NCI-H1436 treated with DMSO at 0.1 percent for 48 hours (cell line): ENCODE measurements at places on chromosomes 1 and 21.

DNA sequence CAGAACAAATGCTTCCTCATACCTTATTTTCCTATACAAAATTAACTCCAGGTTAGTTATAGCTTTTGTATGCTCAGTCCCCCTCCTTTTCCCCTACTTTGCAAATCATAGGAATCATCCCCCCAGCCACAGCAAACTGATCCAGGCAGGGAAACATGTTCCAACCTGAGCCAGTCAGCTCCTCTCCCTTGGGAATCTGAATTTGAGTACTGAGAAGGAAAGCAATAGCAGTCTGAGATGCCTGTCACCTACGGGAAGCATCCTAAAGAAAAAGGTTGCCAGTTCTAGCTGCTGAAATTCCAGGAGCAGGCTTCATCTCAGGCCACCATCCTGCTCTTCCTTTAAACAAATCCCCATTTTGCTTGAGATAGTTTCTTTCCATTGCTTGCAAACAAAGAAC, 6.9 kb downstream of the ADSS2 start:
- DNase-seq = peak; percentile 30

DNA sequence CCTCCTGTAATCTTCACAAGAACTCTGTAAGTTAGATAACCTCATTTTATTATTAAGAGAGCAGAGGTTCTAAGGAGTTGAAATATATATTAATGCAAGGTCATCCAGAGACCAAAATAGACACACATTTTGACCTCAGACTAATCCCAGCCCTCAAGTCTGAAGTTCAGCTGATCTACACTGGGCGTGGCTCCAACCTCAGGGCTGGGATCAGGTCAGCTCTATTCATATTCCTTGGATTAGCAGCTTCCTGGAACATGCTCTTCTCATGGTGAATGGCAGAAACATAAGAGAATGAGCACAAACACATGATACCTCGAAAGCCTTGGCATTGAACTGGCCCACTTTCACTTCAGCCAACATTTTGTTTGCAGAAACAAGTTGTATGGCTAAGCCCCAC, 200.8 kb upstream of the ST6GALNAC5 start:
- no peak for DNase-seq

GRCh38 chr21:35748678-35749314, 311.5 kb downstream of the SETD4 start:
- DNase-seq = no peak

GRCh38 chr1:2350911-2351655, 40.3 kb downstream of the MORN1 start:
- DNase-seq = no peak

DNA sequence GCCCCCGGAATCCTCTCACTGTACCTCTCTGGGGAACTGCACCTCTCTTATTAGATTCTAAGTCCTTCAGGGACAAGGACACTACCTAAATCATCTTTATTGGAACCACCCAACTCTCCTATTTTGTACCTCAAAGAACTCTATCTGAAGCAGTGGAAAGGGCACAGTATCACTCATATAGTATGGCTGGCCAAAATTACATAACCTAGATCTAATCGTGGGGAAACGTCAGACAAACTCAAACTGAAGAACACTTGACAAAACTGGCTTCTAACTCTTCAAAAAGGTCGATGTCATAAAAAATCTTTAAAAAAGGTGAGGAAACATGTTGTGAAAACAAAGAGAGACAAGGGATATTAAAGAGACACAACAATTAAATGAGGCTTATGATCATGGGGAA, 210.0 kb downstream of the SLC45A1 start:
- DNase-seq = no peak

GRCh38 chr1:159171254-159171687, at the start of gene CADM3:
Gene CADM3, plus strand, starts transcription at chr1:159171615. Its CDS starts 151 bp downstream, at chr1:159171766.
- DNase-seq = no peak

DNA sequence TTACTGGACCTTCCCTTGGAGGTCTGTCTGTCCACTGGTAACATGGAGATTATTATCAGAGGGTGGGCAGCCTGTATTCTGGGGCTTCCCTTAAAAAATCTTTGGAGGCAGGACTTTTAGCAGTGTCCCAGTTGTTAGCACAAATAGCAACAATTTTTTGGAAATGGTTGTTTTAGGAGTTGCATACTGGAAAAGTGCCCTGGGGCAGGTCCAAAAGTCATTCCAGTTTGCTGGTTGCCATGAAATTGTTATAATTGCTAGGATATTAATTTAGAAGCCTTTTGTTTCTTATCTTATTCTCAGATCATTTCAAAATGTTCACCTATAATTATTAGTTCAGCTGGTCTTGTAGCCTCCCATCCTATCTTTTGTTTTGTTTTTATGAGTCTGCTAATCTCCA, 71.0 kb downstream of the PTGS2 start:
- DNase-seq = no peak

DNA sequence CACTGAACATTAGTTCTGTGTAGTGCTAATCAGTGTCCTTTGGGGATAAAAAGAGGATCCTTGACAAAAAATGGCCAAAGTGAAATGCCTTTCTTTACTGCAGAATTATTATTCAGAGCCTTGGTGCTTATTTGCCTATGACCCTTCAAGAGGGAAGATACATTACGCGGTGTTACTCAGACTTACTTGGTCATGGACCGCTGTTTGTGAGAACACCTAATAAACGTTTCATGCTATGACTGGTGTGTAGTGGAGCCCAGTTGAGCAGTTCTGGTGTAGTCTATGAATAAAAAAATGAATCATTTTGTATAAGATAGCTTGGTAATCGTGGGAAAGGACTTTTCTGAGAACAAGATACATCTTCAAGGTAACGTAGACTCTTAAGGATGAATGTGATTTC, 8.3 kb downstream of the NFYC start:
- no peak for DNase-seq

GRCh38 chr1:192066202-192066601, 92.1 kb upstream of the RGS18 start:
- no peak for DNase-seq

DNA sequence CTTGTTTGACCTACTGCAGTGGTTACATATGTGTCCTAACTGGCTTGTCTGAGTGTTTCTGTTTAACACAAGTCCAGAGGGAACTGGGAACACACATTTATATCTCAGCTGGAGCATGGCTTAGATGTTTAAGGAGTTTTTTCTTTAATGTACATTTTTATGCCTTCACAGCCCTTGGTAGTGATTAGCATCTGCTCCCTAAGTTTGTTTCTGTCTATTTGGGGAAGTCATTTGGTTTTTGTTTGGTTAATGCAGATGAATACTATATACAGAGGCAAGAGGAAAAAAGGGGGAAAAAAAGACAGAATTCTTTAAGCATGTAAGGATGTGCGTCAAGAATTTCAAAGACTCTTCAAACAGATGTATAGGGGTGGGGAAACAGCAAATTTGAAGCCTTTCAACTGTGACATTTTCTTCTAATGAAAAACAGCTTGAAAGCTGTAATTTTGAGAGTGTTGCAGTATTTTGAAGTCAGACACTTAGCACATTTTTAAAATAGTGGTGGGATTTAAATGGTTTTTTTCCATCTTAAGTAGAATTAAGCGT, 15.4 kb downstream of the MACO1 start:
- no peak for DNase-seq

DNA sequence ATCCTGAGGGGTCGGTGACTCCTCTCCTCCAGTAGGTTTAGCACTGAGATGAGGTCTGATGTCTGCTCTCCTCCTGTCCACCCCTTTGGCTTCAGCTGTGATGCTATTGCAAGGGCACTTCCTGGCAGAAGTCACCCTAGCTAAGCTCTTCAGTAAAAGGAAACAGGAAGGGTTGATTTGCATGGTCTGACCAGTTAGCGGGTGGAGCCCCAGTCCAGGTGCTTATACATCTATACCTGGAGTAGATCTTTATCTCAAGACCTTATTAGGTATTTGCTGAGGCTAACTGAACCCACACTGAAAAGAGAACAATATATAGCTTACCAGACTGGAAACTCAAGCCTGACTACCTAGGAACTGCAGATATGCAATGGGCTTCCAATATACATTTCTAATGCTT, 28.9 kb upstream of the NFASC start:
- DNase-seq = no peak

- DNase-seq = no peak
Observed at GRCh38 chr1:57357462-57357861, 66.4 kb downstream of the DAB1 start.

DNA sequence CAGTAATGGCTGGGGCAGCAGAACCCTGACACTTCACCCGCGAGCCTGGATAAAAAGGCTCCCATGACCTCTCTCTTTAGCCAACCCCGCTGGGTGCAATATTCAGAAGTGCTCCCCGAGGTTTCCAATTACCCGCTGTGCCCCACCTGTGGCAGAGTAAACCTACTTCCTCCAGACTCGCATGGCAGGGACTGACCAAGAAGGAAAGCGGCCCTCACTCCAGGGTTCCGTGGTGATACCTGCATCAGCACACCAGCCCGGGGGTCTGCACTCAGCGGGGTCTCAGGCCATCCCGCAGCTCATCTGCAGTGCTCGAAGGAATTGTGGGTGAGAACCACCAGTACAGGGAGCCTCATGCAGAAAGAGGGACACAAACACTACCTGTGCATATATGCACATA, 136.3 kb upstream of the FMN2 start:
- no peak for DNase-seq

DNA sequence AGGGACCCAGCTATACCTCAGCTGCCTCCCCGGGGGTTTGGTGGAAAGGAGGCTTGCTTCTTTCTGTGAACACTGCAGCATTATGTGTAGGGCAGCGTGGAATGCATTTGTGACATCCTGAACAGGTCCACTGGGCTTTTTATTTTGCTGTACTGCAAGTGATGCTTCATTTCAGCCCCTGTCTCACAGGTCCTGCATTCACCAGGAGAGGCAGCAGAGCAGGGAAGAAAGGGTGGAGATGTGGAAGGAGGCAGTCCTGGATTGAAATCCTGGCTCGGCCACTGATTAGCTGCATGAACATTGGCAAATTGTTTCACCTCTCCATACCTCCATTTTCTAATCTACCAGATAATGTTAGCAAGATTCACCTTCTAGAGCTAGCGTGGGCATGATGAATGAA, 77.9 kb upstream of the ZBTB18 start:
- DNase-seq = no peak

DNA sequence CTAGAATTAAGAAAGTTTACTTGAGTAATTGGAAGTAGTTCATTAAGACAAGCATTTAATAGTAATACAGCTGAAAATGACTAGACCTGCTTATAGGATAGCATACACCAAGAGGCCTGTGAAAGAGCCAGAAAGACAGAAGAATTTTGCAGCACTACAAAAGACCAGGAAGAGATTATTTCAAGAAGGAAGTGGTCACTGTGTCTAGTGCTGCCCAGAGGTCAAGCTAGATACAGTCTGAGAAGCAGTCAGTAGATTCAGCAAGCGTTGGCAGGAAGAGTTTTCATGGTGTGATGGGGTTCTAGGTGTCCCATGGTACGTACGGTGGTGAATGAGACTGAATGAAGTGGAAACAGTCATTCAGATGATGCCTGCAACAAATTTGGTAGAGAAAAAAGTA, 31.5 kb downstream of the RGS8 start:
- no peak for DNase-seq

DNA sequence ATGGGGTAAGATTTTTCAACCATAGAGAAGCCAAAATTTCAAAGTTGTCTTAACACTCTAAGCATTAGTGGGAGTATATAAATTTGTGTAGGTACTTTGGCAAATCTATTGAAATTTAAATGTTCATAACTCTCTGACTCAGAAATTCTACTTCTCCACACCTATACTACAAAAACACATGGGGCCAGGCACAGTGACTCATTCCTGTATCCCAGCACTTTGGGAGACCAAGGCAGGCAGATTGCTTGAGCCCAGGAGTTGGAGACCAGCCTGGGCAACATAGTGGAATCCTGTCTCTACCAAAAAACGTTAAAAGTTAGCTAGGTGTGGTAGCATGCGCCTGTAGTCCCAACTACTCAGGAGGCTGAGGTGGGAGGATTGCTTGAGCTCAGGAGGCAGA, 41.3 kb upstream of the RAVER2 start:
- no peak for DNase-seq
